ENCODE measurements at places on chromosomes 3 and 15.

DNA sequence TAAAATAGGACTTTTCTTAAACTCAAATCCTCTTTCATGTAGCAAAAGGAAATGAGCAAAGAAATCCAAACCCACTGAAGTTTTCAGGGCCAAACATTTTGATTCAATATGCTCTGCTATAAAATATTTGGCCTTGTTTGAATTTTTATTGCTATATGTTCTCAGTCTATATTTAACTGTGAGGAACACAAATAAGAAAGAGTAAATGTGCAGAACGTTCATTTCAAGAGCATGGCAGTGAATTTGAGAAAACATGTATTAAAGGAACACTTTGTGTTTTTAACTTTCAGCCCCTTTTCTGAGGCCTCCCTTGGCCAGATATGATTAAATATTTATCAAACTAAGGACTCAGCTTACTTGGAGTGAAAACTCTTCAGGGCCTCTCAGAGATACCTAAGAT lies 124.7 kb upstream of the CCNL1 start:
- no peaks in the 10 kb centered on the region for H3K4me1 ChIP-seq
- DNase-seq: no peak
- H3K36me3 ChIP-seq: no peaks in the 10 kb centered on the region
- no peak overlapping the region for H3K27ac ChIP-seq

- no peaks in the 10 kb centered on the region for H3K27me3 ChIP-seq
- H3K4me1 ChIP-seq: no peaks in the 10 kb centered on the region
- no peak overlapping the region for H3K4me3 ChIP-seq
- no peaks in the 10 kb centered on the region for H3K36me3 ChIP-seq
Measured at GRCh38 chr3:124276539-124277143, 284.7 kb upstream of the ROPN1 start.

GRCh38 chr3:186385856-186386602 lies 24.0 kb upstream of the DGKG start:
- no peak for DNase-seq
- no peak overlapping the region for H3K27ac ChIP-seq
- H3K4me1 ChIP-seq: peaks cover 17% of the 10 kb centered on the region
- no peak overlapping the region for H3K4me3 ChIP-seq
- no peaks in the 10 kb centered on the region for H3K27me3 ChIP-seq

DNA sequence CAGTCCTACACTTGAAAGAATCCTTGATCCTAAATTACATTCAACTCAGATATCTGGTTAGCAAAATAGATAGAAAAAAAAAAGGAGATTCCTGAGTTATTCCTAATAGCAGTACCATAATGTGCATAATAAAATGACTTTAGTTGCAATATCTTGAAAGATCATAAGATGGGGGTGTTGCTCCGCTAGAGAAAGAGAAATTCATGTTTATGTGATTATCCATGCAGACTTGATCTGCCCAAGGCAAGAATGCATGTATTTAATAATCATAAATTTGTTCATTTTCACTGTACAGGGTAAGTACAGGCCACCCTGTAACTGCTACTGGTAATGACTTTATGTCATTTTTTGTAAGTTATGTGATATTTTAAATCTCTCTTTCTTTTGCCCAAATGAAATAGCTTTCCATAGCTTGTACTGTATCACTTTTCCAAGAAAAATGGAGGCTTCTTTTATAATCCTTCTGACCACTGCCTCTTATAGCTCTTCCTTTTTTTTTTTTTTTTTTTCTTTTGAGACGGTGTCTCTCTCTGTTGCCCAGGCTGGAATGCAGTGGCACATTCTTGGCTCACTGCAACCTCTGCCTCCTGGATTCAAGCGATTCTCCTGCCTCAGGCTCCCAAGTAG lies 84.6 kb downstream of the HCN4 start:
- H3K36me3 ChIP-seq: peaks cover 10% of the 10 kb centered on the region
- no peak overlapping the region for H3K4me3 ChIP-seq
- no peaks in the 10 kb centered on the region for H3K4me1 ChIP-seq

DNA sequence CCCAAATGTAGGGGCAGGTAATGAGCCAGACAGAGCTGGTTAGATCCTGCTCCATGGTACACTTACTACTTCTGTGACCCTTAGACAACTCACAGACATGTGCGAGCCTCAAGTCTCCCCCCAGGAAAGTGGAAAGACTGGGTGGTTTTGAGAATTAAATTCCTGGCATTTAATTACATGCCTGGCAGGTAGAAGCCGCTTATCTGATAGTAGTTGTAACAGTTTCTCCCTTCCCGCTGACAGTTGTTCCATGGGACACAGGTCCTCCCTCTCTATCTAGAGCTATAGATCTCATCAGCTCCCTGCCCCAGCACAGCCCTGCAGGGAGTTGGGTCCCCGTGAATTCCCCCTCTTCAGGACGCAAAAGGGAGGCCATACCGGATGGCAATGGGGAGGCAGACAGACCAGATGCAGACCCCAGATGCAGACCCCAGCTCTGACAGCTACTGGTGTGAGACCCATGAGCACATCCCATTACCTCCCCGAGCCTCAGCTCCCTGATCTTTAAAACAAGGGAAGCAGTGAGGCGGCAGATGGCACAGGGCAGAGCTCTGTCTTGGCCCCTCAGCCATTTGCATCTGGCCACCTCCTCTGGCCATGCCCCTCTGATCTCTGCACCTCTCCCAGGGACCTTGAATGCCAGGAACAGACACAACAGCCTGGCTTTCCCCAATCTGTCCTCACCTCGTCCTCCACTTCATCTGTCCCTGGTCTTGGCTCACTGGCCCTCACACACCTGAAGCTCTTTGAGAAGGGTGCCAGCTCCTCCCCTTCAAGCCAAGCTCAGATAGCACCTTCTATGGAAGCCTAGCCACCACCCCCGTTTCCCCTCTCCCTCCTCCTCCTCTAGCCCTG lies 34.1 kb upstream of the NR2C2 start:
- no peaks in the 10 kb centered on the region for H3K27me3 ChIP-seq
- no peaks in the 10 kb centered on the region for H3K4me1 ChIP-seq
- H3K4me3 ChIP-seq: no peak overlapping the region
- no peak overlapping the region for H3K27ac ChIP-seq
- no peaks in the 10 kb centered on the region for H3K36me3 ChIP-seq

- no peaks in the 10 kb centered on the region for H3K36me3 ChIP-seq
- H3K27me3 ChIP-seq: no peaks in the 10 kb centered on the region
- H3K4me3 ChIP-seq: no peak overlapping the region
- H3K4me1 ChIP-seq: no peaks in the 10 kb centered on the region
- no peak overlapping the region for H3K27ac ChIP-seq
- DNase-seq: no peak
Measured at GRCh38 chr3:102599819-102600576, 165.2 kb downstream of the ZPLD1 start.
